Thoracic aorta (tissue), 2 donors: ENCODE measurements at places on chromosomes 12 and 14. TPM values are rescaled to one million over a fixed set of nuclear protein-coding genes. Genes with fewer than 3 reads are reported as not detected.

CISTR gene
- total RNA-seq, result not detected

FAM222A gene
- total RNA-seq, result 0.68 TPM

C14orf93 gene
- 19.7 TPM for total RNA-seq

DAO gene
- total RNA-seq, result not detected
